Non-pigmented ciliary epithelial cell (primary cell): ENCODE measurements at places on chromosomes 12 and 14.

GRCh38 chr12:110583137-110584059 lies at the start of gene PPTC7:
Gene PPTC7, minus strand, starts transcription at chr12:110583318. Its CDS starts 287 bp downstream, at chr12:110583031.
- peak; percentile 73 for DNase-seq

GRCh38 chr14:103819503-103820307 lies 27.7 kb downstream of the PPP1R13B start:
- no peak for DNase-seq

GRCh38 chr12:77742631-77743030 lies 88.1 kb upstream of the NAV3 start:
- no peak for DNase-seq

GRCh38 chr14:29278301-29279263 lies 512.0 kb downstream of the FOXG1 start:
- DNase-seq, result no peak

DNA sequence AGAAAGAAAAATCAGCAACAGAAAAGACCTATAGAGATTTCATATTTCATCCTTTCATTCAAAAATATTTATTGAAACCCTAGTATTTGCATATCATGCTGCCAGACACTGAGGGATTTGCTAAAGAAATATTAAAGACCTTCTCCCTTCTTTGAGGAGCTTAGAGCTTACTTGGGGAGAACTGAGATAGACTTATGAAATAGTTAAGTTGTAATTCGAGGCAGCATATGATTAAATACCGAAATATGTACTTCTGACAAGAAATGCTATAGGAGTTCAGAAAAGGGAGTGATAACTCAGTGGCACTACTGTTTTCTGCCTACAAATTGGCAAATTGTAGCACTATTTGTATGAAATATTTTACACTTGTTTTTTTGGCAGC lies 59.1 kb downstream of the PLXNC1 start:
- DNase-seq, result no peak

- no peak for DNase-seq
Measured at GRCh38 chr12:113880988-113881962, 84.8 kb downstream of the RBM19 start.

- no peak for DNase-seq
Measured at GRCh38 chr12:91370086-91370868, 187.7 kb upstream of the DCN start.

- DNase-seq, result no peak
Measured at GRCh38 chr12:82596483-82596882, 90.2 kb upstream of the TMTC2 start.

DNA sequence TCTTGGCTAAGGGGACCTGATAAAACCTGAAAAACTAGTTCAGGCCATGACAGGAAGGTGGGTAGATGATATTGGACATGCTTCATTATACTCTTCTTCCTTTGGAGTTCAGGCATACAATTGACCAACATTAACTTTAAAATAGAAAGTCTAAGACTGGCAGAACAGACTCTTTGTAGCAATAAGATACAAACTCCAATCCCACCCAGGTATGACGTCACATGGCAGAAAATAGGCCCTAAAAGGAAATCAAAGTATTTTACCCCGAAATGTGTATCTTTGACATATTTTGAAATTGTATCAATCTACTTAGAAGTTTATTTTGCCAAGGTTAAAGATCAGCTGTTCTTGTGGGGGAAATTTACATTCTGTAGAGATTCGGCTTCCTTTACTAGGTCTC lies 198.1 kb upstream of the LRIG3 start:
- DNase-seq, result no peak

DNA sequence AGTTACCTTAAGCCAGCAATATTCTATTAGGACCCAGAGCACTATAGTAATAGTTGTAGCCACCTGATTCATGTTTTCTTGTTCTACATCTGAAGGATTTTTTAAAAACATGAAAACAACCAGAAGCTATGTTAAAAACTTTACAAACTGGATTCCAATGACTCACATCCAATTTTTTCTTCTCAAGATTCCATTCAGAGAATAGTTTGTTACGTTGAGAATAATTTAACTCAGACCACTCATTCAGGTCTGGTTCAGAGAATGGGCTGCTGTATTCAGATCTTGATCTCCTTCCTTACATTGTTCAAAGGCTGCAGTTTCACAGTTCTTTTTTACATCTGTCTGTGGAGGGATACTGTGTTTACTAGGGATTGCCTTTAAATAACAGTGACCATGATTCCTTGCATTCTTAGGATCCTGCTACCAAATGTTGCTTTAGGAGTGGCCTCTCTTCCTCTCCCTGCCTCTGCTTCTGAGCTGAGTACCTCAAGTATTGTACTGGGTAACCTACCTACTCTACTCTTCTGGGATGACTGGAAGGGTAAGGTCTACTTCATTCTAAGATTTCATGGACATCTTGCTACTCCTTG lies 448.0 kb upstream of the FBXO33 start:
- DNase-seq, result no peak

DNA sequence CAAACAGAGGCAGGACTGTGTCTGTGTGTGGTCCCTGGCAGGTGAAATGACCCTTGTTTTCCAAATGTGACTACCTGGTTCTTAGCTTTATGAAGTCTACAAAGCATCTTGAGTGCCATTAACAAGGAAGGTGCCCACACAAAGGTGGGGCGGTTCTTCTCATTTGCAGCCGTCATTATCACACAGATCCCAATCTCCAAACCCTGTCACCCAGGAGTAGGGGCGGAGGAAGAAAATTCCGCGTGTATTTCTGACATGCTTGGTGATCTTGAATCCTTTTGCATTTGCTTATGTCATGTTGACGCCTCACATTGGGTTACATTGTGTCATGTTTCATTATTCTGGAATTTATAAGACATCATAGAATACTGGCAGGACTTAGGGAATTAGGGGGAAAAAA lies 277.3 kb downstream of the VRK1 start:
- no peak for DNase-seq

GRCh38 chr14:35044939-35045797 lies 904 bp upstream of the FAM177A1 start:
- no peak for DNase-seq

GRCh38 chr12:124823272-124823970 lies 40.2 kb downstream of the SCARB1 start:
- DNase-seq, result no peak

- DNase-seq, result peak; percentile 95
Measured at GRCh38 chr14:90409209-90409730, 12.4 kb downstream of the CALM1 start.

- no peak for DNase-seq
Measured at GRCh38 chr12:43008953-43009845, 419.7 kb upstream of the PRICKLE1 start.

DNA sequence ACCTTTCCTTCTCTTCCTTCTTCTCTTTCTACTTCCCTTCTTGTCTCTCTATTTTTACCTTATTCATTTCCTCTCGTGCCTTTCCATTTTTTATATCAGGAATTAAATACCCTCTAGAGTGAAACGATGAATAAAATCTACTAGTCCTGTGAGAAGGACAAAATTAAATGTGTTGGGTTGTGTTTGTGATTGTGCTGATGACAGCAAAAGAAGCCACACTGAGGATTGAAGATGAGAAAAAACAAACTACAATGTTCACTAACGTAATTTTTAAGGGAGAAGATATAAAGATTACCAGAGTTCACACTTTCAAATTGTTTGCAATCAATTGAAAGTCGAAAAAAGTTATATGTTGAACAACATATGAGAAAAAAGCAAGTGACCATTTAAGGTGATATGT lies 1012.1 kb downstream of the DIO2 start:
- DNase-seq, result no peak

DNA sequence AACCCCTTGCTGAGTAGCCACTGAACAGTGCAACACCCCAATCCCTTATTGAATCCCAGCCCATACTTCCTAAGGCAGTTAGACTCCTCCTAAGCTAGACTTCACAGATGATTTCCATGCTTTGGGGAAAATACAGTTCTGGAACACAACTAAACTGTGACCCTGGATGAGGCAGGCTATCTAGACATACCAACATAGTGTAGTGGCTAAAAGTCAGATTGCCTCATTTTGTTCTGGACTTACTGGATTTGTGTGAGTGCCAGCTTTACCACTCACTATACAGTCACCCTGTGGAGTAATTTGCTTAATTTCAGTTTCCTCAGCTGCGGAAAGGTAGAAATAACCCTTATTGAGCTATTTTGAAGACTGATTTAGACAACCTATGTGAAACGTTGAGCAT lies 203.1 kb downstream of the ASCL1 start:
- DNase-seq, result no peak

- no peak for DNase-seq
Measured at GRCh38 chr12:81819991-81820633, 61.0 kb upstream of the PPFIA2 start.

- no peak for DNase-seq
Measured at GRCh38 chr12:39239490-39240486, 203.1 kb downstream of the KIF21A start.

GRCh38 chr14:96911499-96912149 lies 114.4 kb downstream of the VRK1 start:
- no peak for DNase-seq

GRCh38 chr12:48940181-48940580 lies 14.9 kb upstream of the FKBP11 start:
- DNase-seq, result no peak

- no peak for DNase-seq
Measured at GRCh38 chr14:79274641-79275291, 936.5 kb downstream of the DIO2 start.

DNA sequence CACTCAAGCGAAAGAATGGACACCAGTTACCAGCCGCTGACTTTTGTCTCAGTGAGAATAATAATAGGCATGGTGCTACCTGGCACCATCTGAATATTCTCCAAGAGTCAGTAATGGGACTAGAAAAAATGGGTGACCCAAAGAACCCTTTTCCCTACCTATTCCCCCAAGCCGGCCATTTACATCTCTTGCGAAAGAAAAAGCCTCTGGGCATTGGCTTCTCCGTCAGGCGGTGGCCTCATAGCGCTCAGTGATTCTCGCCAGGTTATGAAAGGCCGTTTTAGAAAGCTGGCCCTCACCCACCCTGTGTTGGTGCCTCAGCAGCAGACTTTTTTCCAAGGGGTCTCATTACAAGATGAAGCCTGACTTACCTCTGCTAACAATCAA lies 523 bp upstream of the SLC6A15 start:
- DNase-seq, result no peak

DNA sequence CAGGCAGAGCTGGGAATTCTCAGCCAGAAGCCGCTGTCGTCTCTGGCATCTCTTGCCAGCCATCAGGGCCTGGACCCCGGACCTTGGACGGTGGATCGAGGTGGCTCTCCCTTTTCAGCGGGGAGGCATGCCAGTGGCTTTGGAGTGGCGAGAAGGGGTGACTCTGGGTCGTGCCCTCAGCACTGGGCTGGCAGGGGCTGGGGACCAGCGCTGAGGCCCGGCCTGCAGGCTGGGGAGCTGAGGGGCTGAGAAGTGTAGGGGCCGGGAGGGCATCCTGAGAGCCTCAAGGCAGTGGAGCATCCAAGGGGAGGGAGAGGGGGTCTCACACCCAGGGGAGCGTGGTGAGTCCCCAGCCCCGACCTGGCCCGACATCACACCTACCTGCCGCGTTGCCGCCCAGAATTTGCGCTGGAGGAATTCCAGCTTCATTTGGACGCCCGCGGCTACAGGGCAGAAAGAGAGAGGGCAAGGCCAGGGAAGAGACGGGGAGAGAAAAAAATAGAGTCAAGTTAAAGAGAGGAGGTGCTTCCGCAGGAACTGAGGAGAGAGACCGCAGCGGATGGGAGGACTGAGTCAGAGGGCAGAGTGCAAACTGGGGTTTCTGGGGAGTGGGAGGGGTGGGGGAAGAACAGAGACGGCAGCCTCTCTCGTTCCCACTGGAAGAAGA lies 9.0 kb upstream of the LRTM2 start:
- no peak for DNase-seq

- no peak for DNase-seq
Measured at GRCh38 chr12:102454808-102455760, 25.3 kb downstream of the IGF1 start.

DNA sequence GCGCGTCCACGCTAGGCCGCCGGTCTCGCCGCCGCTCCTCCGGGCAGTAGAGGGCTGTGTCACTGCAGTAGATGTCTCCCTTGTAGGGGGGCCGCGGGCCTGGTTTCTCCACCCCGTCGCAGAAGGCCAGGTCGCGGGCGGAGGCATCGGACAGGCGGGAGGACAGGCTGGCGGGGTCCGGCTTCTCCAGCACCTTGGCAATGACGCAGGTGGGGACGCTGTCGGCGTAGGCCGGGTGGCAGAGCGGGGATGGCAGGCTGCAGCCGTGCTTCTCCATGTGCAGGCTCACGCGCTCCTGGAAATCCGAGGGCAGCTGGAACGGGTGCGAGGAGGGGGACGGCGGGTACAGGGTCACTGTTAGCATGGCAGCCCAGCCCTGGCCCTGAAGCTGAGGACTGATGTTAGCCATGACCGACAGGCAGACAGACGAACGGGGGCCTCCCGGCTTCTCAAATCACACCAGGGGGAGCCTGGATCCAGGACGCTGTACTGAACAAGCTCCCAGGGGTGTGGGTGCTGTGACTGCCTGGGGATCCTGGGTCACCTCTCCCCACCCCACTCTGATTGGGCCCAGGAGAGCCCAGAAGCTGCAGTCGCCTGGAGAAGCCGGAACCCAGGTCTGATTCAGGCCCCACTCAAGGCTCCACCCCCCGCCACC lies 48.1 kb downstream of the BEGAIN start:
- no peak for DNase-seq

- DNase-seq, result no peak
Measured at GRCh38 chr12:55694651-55695050, 13.1 kb downstream of the ITGA7 start.

DNA sequence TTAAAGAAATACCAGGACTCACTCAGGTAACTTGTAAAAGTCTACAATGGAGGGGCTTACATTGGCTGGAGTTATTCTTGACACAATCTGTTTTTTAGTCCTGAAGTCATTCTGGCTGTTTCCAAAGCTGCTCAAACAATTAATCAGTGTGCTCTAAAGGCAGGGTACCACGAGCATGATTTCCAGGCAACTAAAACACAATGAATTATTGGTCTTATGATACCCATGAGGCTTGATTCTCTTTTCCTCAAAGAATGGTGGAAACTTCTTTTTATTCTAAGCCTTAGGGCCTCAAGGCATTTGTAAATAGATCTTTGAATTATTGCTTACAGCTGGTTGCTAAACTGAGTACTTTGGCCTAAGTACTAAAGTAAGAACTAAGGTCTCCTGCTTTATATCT lies 199.8 kb upstream of the PDZRN4 start:
- no peak for DNase-seq

DNA sequence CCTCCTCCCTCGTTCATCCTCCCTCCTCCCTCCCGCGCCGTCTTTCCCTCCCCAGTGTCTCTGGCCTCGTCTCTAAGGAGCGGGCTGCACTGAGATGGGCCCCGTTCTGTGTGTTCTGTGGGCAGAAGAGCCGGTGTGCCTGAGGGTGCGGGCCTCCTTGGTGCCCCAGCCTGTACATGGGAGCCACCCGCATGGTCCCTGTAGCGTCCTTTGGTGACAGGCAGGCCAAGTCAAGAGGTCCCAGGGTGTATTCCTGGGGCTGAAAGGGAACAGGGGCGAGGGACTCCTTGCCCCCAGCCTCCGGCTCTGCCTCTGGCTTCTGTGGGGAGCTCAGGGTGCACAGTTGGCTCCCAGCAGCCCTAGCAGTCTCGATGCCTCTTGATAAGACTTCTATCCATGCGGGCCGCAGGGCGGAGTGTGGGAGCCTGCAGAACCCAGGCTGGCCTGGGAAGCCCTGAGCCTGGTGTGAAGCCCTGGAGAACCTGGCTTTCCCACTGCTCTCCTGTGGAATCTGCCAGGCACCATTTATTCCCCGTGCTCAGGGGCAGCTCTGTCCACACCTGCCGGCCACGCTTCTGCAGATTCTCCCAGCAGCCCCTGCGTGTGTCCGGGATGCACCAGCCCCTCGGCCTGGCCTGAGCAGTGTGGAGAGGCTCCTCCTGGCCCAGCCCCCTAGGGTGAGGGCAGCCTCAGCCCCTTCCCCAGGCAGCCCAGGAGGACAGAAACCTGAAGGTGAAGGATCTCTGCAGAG lies 181.3 kb downstream of the KIF26A start:
- no peak for DNase-seq
